Neural crest cell (in vitro differentiated cells): ENCODE measurements at places on chromosomes 12 and 14. TPM values are rescaled to one million over a fixed set of nuclear protein-coding genes. Genes with fewer than 3 reads are reported as not detected.

GRCh38 chr12:46571608-46572007 lies 199.0 kb upstream of the SLC38A2 start:
- no peaks in the 10 kb centered on the region for H3K4me1 ChIP-seq
- H3K27ac ChIP-seq: no peak overlapping the region
- H3K27me3 ChIP-seq: no peaks in the 10 kb centered on the region

GRCh38 chr14:68269136-68269927 lies 449.8 kb downstream of the RAD51B start:
- H3K4me1 ChIP-seq: peaks cover 28% of the 10 kb centered on the region
- H3K36me3 ChIP-seq: no peaks in the 10 kb centered on the region
- no peak for DNase-seq
- no peaks in the 10 kb centered on the region for H3K27me3 ChIP-seq
- H3K27ac ChIP-seq: no peak overlapping the region

- H3K4me3 ChIP-seq: no peak overlapping the region
- H3K27me3 ChIP-seq: peaks cover 82% of the 10 kb centered on the region
- H3K4me1 ChIP-seq: no peaks in the 10 kb centered on the region
- no peak overlapping the region for H3K27ac ChIP-seq
- DNase-seq: no peak
- no peaks in the 10 kb centered on the region for H3K36me3 ChIP-seq
Measured at GRCh38 chr12:54148560-54149429, 40.0 kb downstream of the SMUG1 start.

DNA sequence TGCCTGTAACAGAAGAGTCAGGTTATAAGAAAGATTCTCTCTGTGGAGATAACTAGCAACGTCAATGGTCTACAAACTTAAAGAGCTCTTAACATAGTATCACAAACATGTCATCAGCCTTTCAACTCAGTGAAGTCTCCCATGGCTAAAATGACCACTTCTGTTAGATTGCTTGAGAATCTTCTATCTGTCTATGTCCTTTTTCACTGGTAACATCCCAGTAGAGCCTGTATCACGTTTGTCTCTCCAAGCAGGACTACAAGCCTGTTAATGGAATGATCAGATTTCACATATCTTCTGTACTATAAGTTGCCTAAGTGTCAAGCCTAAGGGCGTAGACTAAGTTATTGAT lies 50.7 kb downstream of the SLC2A13 start:
- H3K36me3 ChIP-seq: no peaks in the 10 kb centered on the region
- H3K4me3 ChIP-seq: no peak overlapping the region
- no peaks in the 10 kb centered on the region for H3K27me3 ChIP-seq
- no peak for DNase-seq

GRCh38 chr14:83085725-83086124 lies 1552.1 kb upstream of the SEL1L start:
- no peaks in the 10 kb centered on the region for H3K27me3 ChIP-seq
- H3K4me3 ChIP-seq: no peak overlapping the region
- no peaks in the 10 kb centered on the region for H3K4me1 ChIP-seq
- H3K36me3 ChIP-seq: no peaks in the 10 kb centered on the region
- H3K27ac ChIP-seq: no peak overlapping the region

GRCh38 chr14:105290621-105291346 lies 10.0 kb downstream of the BRF1 start:
- no peaks in the 10 kb centered on the region for H3K36me3 ChIP-seq
- H3K27me3 ChIP-seq: no peaks in the 10 kb centered on the region
- DNase-seq: no peak
- H3K4me3 ChIP-seq: no peak overlapping the region

DNA sequence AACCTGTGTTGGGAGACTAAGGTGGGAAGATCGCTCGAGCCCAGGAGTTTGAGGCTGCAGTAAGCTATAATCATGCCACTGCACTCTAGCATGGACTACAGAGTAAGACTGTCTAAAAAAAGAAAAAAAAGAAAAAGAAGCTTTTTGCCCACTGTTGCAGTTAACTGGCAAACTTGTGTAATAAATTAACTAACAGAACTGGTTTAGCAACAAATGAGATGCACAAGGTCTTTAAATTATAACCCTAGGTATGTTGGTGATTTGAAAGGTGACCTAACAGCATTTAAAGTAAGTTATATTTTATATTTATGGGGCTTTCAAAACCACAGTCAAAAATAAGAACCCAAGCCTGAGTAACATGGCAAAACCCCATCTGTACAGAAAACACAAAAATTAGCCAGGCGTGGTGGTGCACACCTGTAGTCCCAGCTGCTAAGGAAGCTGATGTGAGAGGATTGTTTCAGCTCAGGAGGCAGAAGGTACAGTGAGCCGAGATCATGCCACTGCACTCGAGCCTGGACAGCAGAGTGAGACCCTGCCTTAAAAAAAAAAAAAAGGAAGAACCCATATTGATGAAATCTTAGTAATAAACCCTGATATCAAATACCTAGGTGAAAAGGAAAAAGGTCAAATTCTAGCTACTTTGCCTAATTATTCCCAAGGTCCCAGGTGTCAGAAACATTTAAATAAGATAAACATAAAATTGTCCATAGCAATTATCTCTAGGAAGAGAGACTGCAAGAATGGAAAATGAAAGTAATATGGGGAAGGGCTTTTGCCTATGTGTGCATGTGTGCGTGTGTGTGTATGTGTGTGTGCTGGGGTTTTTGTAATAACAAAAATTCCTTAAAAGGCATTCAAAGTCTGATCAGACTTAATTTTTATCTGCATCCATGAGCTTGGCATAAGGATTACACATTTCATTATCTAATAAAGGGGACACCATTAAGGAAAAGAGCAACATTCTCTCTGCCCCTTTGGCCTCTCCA lies 15.4 kb downstream of the SYNE2 start:
- H3K27me3 ChIP-seq: no peaks in the 10 kb centered on the region
- no peaks in the 10 kb centered on the region for H3K36me3 ChIP-seq
- no peak for DNase-seq
- peaks cover 6% of the 10 kb centered on the region for H3K4me1 ChIP-seq
- no peak overlapping the region for H3K27ac ChIP-seq
- H3K4me3 ChIP-seq: no peak overlapping the region

GRCh38 chr14:44663136-44663535 lies 156.1 kb upstream of the FSCB start:
- H3K27ac ChIP-seq: no peak overlapping the region
- H3K27me3 ChIP-seq: no peaks in the 10 kb centered on the region
- no peaks in the 10 kb centered on the region for H3K36me3 ChIP-seq
- no peak overlapping the region for H3K4me3 ChIP-seq
- H3K4me1 ChIP-seq: peaks cover 5% of the 10 kb centered on the region
- DNase-seq: no peak

GRCh38 chr12:96350982-96351381 lies 49.3 kb downstream of the CDK17 start:
- no peak for DNase-seq
- peaks cover 14% of the 10 kb centered on the region for H3K4me1 ChIP-seq
- no peak overlapping the region for H3K4me3 ChIP-seq
- no peaks in the 10 kb centered on the region for H3K27me3 ChIP-seq
- H3K27ac ChIP-seq: no peak overlapping the region

DNA sequence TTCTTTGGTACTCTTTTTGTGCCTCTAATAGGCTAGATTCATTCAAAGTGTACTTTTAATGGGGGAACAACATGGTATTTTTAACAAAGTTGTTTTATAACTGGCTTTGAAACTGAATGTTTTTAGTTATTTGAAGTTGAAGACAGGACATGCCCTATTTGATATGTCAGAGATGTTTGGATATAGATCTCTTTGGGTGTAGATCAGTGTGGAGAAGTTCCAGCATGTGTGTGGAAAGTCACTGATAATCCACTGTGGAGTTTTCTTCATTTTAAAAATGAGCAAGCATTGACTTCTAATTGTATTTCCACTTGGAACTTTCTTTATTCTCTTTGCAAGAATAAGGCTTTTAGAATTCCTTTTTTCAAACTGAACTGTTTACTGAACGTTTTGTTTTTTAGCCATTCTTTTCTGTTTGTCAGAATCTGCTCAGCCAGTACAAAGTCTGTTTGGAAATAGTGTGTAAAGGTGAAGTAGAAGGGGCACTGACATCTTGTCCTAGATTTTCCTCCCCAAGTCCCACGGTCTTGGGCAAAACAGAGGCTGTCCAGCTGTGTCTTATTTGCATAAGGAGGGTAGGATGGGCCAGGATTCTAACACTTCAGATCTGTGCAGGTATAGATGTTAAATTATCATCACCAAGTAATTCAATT lies 35.0 kb downstream of the TDP1 start:
- H3K36me3 ChIP-seq: peaks cover 10% of the 10 kb centered on the region
- no peak overlapping the region for H3K4me3 ChIP-seq
- DNase-seq: no peak
- no peaks in the 10 kb centered on the region for H3K4me1 ChIP-seq

DNA sequence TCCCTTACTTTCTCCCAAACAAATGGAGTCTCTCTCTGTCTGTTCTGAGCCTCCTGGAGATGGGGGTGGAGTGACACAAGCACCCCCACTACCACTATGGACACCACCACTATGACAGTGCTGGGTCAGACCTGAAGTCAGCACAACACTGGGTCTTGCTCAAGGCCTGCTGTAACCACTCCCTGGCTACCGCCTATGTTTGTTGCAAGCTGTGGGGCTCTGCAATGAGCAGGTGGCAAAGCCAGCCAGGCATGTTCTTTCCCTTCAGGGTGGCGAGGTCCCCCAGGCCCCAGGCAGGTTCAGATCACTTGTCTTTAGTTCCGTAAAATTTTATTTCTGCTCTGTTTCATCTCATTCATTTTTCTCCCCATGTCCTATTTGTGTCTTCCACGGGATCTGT lies 349.8 kb downstream of the TMEM121 start:
- H3K27ac ChIP-seq: no peak overlapping the region
- H3K4me3 ChIP-seq: no peak overlapping the region
- H3K4me1 ChIP-seq: no peaks in the 10 kb centered on the region
- no peak for DNase-seq

DNA sequence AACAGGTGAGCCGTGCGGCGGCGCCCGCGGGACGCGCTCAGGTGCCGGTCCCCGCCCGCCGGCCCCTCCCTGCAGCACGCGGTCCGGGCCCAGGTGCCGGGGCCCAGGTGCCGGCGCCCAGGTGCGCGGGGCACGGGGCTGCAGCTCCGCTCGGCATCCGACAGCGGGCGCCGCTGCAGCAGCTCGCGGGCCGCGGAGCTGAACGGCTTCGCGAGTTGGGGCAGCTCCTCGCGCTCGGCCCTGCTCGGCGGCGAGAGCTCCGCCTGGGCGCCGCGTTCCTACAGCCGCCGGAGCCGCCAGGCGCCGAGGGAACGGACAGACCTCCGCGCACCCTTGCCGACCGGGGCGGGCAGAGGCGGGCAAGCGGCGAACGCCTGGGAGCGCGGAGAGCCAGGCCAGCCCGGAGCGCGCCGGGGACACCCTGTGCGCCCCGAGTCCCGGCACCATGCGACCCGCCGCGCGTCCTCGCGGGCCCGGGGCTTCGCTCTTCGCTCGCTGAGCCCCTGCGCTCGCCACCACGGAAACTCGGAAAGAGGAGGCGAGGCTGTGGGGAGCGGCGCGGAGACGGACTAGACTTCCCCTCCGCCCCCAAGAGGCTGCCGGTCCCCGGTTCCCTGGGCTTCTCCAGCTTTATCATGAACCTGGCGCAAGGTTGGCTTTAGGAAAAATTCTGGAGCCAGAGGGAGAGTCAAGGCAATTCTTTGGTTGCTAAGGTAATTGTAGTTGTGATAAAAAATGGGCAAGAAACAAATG lies at the start of gene RGS6:
RGS6 (plus strand) TSS at position 201 of the 753 bp plus-strand sequence.
- peak within 1 kb of the TSS; percentile 82 for H3K4me3 ChIP-seq
- DNase-seq: peak; percentile 30
- peaks cover 11% of the 10 kb centered on the region for H3K4me1 ChIP-seq

DNA sequence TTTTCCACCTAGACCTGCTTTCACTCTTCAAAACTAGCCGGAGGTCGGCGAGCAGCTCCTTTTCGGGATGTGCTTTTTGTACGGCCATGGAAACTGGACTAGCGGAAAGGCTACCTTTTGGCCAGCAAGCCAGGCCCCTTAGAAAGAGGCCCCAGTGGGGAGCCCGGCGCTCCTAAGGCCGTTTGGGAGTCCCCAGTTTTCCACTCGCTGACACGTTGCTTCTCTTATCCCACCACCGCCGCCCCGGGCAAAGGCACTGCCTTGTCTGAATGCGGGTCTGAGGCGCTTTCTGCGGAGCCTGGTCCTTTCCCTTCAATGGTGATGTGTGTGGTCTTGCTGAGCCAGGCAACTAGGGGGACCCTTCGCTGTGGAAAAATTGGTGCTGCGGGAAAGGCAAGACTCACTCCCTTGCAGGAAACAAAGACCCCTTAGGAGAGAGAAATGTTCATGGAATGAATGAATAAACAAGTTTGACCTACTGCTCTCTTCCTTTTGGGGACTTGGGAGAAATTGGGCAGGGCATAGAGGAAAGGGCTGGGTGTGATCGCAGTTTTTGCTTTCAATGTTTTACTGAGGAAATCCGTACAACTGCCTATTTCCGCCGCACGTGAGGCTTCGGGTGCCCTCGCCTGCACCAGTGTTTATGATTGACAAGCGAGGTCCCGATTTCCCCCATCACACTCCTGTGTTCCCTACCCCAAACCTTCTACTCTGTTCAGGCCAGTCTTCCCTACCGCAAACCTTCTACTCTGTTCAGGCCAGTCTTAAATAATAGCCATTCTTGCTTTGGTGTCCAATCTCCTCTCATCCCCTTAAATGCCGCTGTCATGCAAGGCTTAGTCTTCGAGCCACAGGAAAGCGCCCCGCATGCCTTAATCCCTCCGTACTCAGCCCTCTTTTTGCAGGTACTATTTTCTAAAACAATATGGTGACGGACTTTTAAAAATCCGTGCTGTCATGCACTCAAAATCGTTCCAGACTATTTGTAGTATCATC lies 1.0 kb upstream of the SLC38A2 start:
- H3K36me3 ChIP-seq: peaks cover 21% of the 10 kb centered on the region
- peak overlapping the region; percentile 98 for H3K27ac ChIP-seq
- DNase-seq: peak; percentile 57
- peaks cover 37% of the 10 kb centered on the region for H3K4me1 ChIP-seq

DNA sequence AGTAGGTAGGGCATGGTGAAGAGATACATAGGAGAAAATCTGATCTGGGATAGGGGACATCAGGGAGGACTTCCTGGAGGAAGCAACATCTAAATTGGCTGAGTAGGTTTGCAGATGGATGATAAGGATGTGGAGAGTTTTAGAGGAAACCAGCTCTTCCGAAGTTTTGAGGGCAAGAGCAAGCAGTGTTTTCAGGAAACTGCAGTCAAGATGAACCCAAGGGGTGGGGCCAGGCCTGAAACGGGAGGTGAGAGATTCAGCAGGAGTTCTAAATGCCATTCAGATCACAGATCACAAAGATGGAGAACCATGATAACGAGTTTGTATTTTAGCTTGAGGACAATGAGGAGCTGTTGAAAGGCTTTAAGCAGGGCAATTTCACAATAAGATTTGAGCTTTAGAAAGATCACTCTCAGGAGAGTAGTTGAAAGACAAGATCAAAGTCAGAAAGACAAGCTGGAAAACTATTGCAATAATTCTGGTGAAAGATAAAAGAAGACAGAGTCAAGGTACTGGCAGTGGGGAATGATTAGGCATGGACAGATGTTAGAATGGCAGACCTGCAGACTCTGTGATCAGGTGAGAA lies 70.1 kb upstream of the PLXNC1 start:
- H3K36me3 ChIP-seq: no peaks in the 10 kb centered on the region
- H3K4me1 ChIP-seq: peaks cover 11% of the 10 kb centered on the region
- no peak for DNase-seq
- no peaks in the 10 kb centered on the region for H3K27me3 ChIP-seq
- H3K27ac ChIP-seq: no peak overlapping the region

GRCh38 chr12:66119229-66119869 lies 11.2 kb downstream of the LLPH start:
- no peak overlapping the region for H3K4me3 ChIP-seq
- DNase-seq: no peak
- no peaks in the 10 kb centered on the region for H3K4me1 ChIP-seq
- H3K36me3 ChIP-seq: peaks cover 6% of the 10 kb centered on the region
- H3K27ac ChIP-seq: no peak overlapping the region
- no peaks in the 10 kb centered on the region for H3K27me3 ChIP-seq

Gene SLCO1B1
- total RNA-seq: 0.21 TPM in 1 of 2 replicates, not detected in the other

Gene DAO
- total RNA-seq: not detected in 2 replicates

Gene GPR84
- not detected in 2 replicates for total RNA-seq

Gene ZNF740
- 52.7 and 59.6 TPM in 2 replicates for total RNA-seq

Gene ANKRD52
- 61.4 and 68.0 TPM in 2 replicates for total RNA-seq

Gene RPGRIP1
- not detected in 2 replicates for total RNA-seq

Gene NGDN
- total RNA-seq: 53.3 and 54.7 TPM in 2 replicates

Gene KRT84
- total RNA-seq: not detected in 2 replicates
